Activated naive CD8-positive, alpha-beta T cell treated with anti-CD3 and anti-CD28 coated beads, Interleukin-2, amount 10 ng/mL, durations not matched to agents 7 days and 5 days (primary cell): ENCODE measurements at places on chromosomes 7 and 10. TPM values are rescaled to one million over a fixed set of nuclear protein-coding genes. Genes with fewer than 3 reads are reported as not detected.
A peak's percentile ranks its signal among the peaks of the same experiment; 100 is the strongest.

FAM237B gene
- total RNA-seq = not detected

PURB gene
- total RNA-seq = 34.8 TPM

ADO gene
- total RNA-seq = 23.3 TPM

HOXA11 gene
- not detected for total RNA-seq

HOXA2 gene
- total RNA-seq = not detected

- no peak overlapping the region for H3K4me3 ChIP-seq
- H3K4me1 ChIP-seq = no peaks in the 10 kb centered on the region
- H3K36me3 ChIP-seq = no peaks in the 10 kb centered on the region
- H3K27me3 ChIP-seq = peaks cover 7% of the 10 kb centered on the region
- H3K27ac ChIP-seq = no peak overlapping the region
Observed at GRCh38 chr7:156558198-156558597, 82.4 kb upstream of the RNF32 start.

GRCh38 chr7:538764-539685 is 19.4 kb upstream of the PDGFA start:
- H3K27ac ChIP-seq = no peak overlapping the region
- no peaks in the 10 kb centered on the region for H3K27me3 ChIP-seq

- no peak overlapping the region for H3K4me3 ChIP-seq
- peaks cover 24% of the 10 kb centered on the region for H3K36me3 ChIP-seq
Observed at GRCh38 chr7:92251181-92251580, 5.4 kb downstream of the ANKIB1 start.

- H3K27me3 ChIP-seq = no peaks in the 10 kb centered on the region
- H3K27ac ChIP-seq = no peak overlapping the region
- DNase-seq = no peak
- H3K36me3 ChIP-seq = peaks cover 22% of the 10 kb centered on the region
Observed at GRCh38 chr7:130566168-130566897, 74.4 kb downstream of the MEST start.

DNA sequence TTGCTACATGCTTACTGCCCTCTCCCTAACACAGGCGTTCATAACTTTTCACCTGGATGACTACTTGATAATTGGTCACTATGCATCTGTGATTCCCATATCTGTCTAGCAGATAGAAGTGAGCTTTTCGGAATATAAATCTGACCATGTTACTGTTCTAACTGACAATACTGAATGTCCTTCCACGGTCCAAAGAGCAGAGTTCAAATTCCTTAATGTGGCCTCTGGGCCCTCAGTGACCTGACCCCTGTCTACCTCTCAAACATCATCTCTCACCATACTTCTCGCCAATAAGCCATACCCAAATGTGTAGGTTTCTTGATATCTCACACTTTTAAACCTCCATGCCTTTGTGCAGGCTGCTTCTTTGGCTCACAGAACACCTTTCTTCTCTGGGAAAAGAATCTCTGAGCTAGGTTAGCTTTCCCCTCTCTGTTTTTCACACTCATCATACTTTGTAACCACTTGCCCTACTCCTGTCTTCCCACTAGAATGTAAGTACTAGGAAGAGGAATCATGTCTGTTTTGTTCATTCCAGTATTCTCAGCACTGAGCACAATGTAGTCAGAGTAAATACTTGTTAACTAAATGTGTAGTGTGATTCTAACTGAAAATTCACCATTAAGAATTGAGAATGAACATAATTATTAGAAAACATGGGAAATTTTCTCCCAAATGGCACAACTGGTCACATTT is 39.2 kb upstream of the LRRC17 start:
- no peak overlapping the region for H3K4me3 ChIP-seq
- DNase-seq = no peak
- H3K36me3 ChIP-seq = peaks cover 1% of the 10 kb centered on the region
- no peak overlapping the region for H3K27ac ChIP-seq
- no peaks in the 10 kb centered on the region for H3K27me3 ChIP-seq

DNA sequence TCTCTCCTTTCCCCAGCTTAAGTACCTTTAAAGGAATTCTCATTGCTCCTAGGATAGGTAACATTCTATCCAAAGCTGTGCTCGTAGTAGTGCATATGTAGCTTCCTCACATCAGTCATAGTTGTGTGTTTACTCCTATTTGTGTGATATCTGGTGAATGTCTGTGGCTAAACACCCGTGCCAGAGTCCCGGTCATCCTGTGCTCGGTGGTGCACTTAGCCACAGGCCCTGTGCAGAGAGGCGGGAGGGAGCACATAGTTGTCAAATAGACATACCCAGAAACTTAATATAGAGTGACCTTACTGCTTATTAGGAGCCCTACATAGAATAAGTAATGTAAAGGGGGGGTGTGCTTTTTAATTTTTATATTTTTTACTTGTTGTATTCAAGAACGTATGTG is 76.6 kb downstream of the RBM33 start:
- no peaks in the 10 kb centered on the region for H3K27me3 ChIP-seq
- DNase-seq = no peak
- H3K4me1 ChIP-seq = peaks cover 11% of the 10 kb centered on the region
- H3K4me3 ChIP-seq = no peak overlapping the region

DNA sequence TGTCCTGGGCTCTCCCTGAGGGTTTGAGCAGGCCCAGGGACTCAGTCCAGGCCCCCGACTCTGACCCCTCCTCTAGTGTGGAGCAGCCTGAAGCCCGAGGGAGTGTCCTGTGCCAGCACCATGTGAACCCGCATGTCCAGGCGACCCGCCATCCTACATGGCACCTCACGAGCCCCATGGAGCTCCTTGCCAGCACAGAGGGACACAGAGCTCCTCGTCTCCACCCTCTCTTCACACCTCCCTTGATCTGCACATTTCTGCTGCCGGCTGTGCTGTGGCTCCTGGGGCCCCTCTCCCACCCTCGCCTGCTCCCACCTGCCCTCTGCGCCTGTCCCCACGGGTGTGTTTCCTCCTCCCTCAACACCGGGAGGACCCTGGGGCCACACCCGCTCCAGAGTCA is 103.5 kb downstream of the ADARB2 start:
- no peak overlapping the region for H3K4me3 ChIP-seq
- H3K27me3 ChIP-seq = no peaks in the 10 kb centered on the region
- no peaks in the 10 kb centered on the region for H3K4me1 ChIP-seq
- H3K27ac ChIP-seq = no peak overlapping the region
- no peak for DNase-seq
- no peaks in the 10 kb centered on the region for H3K36me3 ChIP-seq

GRCh38 chr10:5882961-5883360 is 6.7 kb downstream of the ANKRD16 start:
- no peaks in the 10 kb centered on the region for H3K27me3 ChIP-seq
- no peak for DNase-seq

GRCh38 chr7:11648980-11649379 is 183.0 kb downstream of the THSD7A start:
- DNase-seq = no peak
- H3K27ac ChIP-seq = no peak overlapping the region
- H3K36me3 ChIP-seq = no peaks in the 10 kb centered on the region

- no peak for DNase-seq
- H3K27me3 ChIP-seq = no peaks in the 10 kb centered on the region
- H3K4me1 ChIP-seq = peaks cover 53% of the 10 kb centered on the region
- peak overlapping the region; percentile 77 for H3K27ac ChIP-seq
- H3K4me3 ChIP-seq = no peak overlapping the region
- peaks cover 27% of the 10 kb centered on the region for H3K36me3 ChIP-seq
Observed at GRCh38 chr7:130896051-130896881, 162.3 kb upstream of the KLF14 start.

DNA sequence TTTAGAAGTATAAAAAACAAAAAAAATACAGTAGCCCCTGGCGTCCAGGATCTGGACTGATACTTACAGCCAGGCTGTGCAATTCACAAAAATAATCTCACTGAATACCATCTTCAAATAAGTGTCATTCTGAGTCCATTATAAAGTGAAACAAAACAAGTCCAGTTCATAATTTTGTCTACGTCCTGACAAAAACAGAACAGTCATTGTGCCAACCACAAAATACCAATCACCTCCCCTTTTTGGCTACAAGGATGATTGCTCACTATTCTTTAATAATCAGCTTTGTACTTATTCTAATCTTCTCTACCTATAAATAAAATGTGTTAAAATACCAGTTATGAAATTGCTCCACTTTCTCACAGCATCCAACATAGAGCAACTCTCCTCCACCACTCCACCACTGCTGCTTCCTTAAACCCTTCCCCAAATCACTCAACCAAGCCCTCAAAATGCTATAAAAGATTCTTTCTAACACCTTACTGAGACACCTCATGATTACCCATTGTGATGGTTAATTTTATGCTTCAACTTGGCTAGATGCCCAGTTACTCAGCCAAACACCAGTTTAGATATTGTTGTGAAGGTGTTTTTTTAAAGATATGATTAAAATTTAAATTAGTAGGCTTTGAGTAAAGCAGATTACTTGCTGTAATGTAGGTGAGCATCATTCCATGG is 479.8 kb upstream of the SEMA3A start:
- H3K27ac ChIP-seq = no peak overlapping the region
- no peaks in the 10 kb centered on the region for H3K4me1 ChIP-seq
- no peak overlapping the region for H3K4me3 ChIP-seq
- no peak for DNase-seq

DNA sequence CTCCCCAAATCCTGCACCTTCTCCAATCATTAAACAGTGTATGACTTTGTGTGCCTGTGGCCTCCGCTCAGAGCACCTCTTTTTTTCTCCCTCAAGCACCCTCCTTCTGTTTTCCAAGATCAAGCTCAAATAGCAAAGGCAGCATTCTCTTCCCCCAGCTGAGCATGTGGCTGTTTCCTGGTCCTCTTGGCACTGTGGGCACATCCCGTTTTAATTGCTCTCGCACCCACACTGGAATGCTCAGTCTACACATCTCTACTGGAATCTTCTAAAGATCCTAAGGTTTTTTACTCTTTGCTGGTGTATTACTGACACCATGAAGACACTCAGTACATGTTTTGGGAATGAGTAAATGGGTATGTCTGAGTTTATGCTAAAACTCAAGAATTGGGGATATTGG is 107.4 kb downstream of the WDFY4 start:
- no peak for DNase-seq
- H3K27me3 ChIP-seq = peaks cover 16% of the 10 kb centered on the region
- H3K27ac ChIP-seq = peak overlapping the region; percentile 48
- H3K4me1 ChIP-seq = peaks cover 28% of the 10 kb centered on the region
- no peaks in the 10 kb centered on the region for H3K36me3 ChIP-seq
- H3K4me3 ChIP-seq = peak overlapping the region; percentile 17

- DNase-seq = no peak
- H3K27me3 ChIP-seq = no peaks in the 10 kb centered on the region
- no peak overlapping the region for H3K27ac ChIP-seq
Observed at GRCh38 chr10:17984056-17984455, 32.3 kb downstream of the SLC39A12 start.

GRCh38 chr7:152865461-152865860 is 105.9 kb downstream of the ACTR3B start:
- no peaks in the 10 kb centered on the region for H3K27me3 ChIP-seq
- no peaks in the 10 kb centered on the region for H3K4me1 ChIP-seq
- DNase-seq = no peak
- H3K4me3 ChIP-seq = no peak overlapping the region
- H3K27ac ChIP-seq = no peak overlapping the region

GRCh38 chr10:4041635-4042034 is 256.6 kb upstream of the KLF6 start:
- DNase-seq = no peak
- H3K4me1 ChIP-seq = peaks cover 6% of the 10 kb centered on the region
- no peak overlapping the region for H3K27ac ChIP-seq
- H3K36me3 ChIP-seq = peaks cover 24% of the 10 kb centered on the region
- no peak overlapping the region for H3K4me3 ChIP-seq
- H3K27me3 ChIP-seq = peaks cover 2% of the 10 kb centered on the region

- H3K27ac ChIP-seq = peak overlapping the region; percentile 70
- H3K27me3 ChIP-seq = peaks cover 12% of the 10 kb centered on the region
- DNase-seq = peak; percentile 66
- peaks cover 20% of the 10 kb centered on the region for H3K4me1 ChIP-seq
- H3K36me3 ChIP-seq = peaks cover 3% of the 10 kb centered on the region
- H3K4me3 ChIP-seq = peak overlapping the region; percentile 100
Observed at GRCh38 chr7:139231513-139232376, 708 bp downstream of the UBN2 start.

DNA sequence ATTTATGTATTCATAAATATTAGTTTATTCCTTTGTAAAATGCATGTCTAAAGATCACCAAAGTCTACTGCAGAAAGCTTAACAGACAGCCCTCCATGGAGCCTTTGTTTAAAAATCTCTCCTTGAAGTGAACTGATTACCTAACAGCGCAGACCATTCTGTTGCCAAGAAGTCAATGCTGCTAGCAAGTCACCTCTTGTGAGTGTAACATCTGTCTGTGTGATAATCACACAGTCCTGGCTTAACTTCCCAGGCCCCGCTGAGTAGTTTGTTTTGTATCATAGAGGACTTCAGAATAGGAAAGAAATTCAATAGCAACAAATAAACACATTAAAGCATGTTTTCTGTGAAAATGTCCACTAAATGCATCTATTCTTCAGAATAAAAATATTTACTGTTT is 435.3 kb upstream of the IGFBP3 start:
- no peak for DNase-seq
- H3K36me3 ChIP-seq = no peaks in the 10 kb centered on the region
- peaks cover 5% of the 10 kb centered on the region for H3K27me3 ChIP-seq
- H3K4me3 ChIP-seq = no peak overlapping the region
- H3K4me1 ChIP-seq = no peaks in the 10 kb centered on the region

DNA sequence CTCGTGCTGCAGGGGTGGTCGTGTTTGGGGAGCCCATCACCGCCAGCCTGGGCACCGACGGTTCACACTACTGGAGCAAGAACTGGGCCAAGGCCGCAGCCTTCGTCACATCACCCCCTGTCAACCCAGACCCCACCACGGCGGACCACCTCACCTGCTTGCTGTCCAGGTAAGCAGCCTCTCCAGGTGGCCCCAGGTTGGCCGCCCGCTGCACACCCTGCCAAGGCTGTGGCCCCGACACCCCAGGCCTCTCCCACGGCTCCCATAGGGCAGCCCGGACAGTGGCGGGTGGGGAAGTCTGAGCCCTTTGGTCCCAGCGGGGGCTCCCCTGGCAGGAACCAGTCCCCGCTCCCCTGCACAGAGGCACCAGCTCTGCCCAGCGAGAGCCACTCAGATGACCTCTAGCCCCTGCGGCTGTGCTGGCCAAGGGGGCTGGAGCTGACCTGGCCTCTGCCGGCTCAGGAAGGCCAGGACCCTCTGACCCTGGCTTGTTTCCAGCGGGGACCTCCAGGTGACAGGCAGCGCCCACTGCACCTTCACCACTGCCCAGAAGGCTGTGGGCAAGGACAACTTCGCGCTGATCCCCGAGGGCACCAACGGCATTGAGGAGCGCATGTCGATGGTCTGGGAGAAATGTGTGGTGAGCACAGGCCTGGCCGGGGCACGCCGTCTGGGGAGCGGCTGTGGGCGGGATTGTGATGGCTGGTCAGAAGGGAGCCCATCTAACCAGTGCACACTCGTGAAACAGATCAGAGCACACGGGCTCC is 13.8 kb downstream of the DPYSL4 start:
- H3K27ac ChIP-seq = no peak overlapping the region
- DNase-seq = no peak
- no peaks in the 10 kb centered on the region for H3K27me3 ChIP-seq
- no peaks in the 10 kb centered on the region for H3K4me1 ChIP-seq
